ENCODE measurements at places on chromosomes 3 and 15. TPM values are rescaled to one million over a fixed set of nuclear protein-coding genes. Genes with fewer than 3 reads are reported as not detected.
A peak's percentile ranks its signal among the peaks of the same experiment; 100 is the strongest.

GRCh38 chr15:96340348-96340597 is 9.8 kb downstream of the NR2F2 start:
- no peak for DNase-seq

Gene IL5RA
- not detected for total RNA-seq

Gene SEMA6D
- total RNA-seq, result not detected

DNA sequence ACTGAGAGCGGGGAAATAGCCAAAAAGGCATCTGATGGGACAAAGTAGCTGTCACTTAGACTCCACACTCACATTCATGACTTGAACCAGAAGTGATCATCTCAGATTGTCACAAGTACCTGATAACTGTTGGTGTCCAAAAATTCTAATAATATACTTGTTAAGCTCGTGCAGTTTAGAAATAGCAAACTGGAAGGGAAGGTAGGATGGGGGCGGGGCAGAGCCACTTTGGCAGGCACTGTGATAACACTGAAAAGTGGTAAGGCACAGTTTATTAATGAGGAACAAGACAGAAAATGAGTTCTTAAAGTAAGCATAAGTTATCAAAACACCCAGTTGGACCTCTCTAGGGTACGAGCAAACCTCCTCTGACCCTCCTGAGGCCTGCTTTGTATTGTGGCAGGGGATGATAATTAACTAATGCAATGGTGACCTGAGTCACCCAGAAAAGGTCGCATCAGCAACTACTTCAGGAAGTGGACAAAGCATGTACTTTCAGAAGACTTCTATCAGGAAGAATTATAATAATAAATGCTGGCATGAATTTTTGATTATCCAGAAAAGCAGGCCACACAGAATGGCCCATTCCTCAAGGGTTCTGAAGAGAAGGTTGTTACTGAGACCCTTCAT is 54.4 kb downstream of the ADCY5 start:
- DNase-seq, result no peak

GRCh38 chr3:82000773-82001172 is 239.3 kb upstream of the GBE1 start:
- DNase-seq, result no peak

DNA sequence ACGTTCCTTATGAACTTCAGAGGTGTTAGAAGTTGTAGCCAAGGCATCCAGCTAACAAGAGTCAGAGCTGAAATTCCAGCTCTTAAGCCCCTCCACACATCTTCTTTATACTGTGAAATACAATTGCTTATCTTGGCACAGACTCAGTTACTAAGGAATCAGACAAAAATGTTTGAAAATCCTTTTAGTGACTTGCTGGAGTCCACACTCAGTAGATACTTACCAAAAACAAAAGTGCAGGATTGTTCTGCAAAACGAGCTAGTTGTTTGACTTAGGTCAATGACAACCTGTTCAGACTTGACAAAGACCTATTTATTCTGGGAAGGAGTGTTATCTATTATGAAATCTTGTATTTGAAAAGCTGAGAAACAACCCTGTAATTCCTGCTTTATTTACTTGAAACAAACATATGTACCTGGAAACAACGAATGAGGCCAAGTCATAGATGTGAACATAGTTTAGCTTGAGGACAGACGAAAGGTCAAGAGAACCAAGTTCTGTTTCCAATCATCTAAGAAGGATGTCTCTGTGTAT is 38.5 kb downstream of the B3GNT5 start:
- no peak for DNase-seq

DNA sequence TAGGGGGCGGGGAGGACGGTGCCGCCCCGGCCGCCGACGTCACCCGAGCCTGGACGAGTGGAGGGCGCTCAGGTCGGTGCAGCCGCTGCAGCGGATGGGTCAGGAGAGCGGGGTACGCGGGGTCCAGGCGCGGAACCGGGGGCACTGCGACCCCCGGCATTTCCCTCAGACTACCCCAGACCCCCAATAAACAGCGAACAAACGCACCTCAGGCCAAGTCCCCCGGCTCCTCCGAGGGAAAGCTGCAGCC is 78.9 kb downstream of the IQSEC1 start:
- no peak for DNase-seq

DNA sequence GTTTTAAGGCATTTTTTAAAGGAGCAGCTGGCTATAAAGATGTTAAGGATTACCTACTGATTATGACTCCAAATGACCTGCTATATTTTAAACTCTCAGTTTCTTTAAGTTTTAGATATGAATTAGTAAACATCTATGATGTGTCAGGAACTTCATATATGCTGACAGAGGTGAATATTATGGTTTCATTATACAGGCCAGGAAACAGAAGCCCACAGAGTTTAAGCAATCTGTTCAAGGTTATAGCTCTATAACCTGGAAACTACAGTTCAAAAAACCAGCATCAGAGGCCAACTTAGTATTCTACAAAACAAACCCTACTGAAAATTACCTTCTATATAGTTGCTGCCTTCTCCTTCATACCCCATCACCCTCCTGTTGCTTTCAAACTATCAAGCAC is 17.4 kb downstream of the PLSCR4 start:
- no peak for DNase-seq

Gene TRAIP
- 16.1 TPM for total RNA-seq

GRCh38 chr3:113272385-113272779 is 61.0 kb downstream of the BOC start:
- no peak for DNase-seq

DNA sequence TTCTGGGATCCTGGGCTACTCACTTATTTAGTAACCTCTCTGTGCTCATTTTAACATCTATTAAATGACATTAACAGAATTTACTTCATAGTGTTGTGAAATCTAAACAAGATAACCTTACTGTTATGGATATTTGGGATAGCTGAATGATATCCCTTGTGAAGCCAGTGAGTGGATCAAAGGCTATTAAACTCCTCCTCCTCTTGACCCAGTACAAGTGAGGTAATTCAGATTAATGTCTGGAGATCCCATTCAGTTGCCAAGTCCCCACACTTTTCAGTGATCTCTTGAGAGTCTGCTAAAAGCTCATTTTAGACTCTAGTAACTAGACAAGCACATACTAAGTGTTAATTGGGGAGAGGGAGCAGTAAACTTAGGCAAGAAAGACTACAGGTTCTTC is 2.5 kb upstream of the ANKRD28 start:
- DNase-seq, result no peak

DNA sequence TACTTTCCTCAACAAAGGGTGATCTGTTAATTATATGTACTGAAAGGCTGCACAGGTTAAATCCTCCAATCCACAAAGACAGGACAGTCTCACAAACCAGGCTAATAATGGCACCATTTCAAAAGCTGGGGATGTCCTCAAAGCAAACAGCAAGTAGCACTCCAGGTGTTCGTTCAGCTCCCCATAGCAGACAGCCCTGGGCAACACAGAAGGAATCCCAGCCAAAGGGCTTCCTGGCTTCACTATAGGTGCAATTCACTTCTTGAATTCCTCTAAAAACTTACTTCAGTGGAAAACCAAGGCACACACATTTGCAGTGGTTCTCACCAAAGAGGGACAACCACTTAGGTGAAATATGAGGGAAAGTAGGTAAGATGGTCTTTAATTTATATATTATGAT is 166.7 kb downstream of the CTNNB1 start:
- no peak for DNase-seq

- DNase-seq, result no peak
These were observed 4.4 kb upstream of the XIRP1 start for GRCh38 chr3:39196671-39197356.

GRCh38 chr3:165404357-165405027 is 208.3 kb upstream of the SLITRK3 start:
- no peak for DNase-seq

DNA sequence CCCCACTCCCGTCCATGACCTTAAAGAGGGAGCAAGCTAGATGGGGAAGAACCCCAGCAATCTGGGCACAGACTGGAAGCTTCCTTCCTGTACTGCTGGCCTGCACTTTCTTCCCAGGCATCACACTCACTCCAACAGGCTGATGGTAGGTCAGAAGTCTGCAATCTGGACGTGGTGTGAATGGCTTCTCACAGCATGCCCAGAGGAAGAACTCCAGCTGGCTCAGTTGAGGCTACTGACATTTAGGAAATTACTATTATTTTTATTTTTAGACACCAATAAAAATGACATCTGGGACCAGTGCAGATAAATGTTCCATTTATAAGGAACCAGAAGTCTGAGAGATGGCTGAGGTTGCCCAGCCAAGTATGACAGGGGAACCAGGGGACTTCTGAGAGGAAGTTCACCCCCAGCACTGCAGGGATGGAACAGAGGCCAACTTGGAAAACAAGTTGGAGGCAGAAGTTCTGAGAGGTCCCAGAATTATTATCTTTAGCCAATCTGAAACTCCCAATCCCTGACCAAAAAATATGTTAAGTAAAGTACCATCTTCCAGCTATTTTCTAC is 163.8 kb upstream of the CTNNB1 start:
- no peak for DNase-seq

DNA sequence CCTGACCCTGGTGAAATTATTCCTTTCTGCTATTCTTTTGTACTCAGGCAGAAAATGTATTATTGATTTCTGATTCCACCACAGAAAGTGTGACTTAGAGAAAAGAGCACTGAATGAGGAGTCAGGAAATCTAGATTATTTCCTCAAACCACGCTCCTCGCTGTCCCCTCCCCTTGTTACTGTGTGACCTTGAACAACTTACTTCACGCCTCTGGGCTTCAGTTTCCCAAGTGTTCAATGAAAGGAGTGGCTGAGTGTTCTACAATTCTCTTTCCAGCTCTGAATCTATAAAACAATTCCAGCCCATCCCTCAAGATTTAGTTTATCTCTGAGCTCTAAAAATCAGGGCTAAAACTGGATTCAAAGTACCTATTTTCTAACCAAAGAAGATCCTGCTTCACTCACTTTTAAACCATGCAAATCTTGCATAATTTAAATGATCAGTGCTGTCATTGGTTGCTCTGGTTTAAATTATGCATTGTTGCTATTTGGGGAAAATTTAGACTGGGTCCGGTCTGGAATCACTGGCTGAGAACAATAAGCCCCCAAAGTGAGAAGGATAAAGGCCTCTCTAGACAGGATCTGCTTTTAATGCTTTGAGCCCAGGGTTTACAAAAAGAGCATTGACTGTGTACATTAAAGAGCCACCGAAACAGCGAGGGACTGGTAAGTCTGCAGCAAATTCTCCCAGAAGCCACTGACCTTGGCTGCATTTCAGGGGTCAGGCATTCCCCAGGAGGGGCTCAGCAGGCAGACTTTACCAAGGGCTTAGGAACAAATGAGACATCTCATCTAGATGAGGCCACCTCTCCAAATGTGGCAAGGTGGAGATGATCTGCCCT is 3.2 kb downstream of the TNIK start:
- DNase-seq, result no peak

Gene FBXW12
- total RNA-seq, result not detected

Gene NR2E3
- not detected for total RNA-seq

DNA sequence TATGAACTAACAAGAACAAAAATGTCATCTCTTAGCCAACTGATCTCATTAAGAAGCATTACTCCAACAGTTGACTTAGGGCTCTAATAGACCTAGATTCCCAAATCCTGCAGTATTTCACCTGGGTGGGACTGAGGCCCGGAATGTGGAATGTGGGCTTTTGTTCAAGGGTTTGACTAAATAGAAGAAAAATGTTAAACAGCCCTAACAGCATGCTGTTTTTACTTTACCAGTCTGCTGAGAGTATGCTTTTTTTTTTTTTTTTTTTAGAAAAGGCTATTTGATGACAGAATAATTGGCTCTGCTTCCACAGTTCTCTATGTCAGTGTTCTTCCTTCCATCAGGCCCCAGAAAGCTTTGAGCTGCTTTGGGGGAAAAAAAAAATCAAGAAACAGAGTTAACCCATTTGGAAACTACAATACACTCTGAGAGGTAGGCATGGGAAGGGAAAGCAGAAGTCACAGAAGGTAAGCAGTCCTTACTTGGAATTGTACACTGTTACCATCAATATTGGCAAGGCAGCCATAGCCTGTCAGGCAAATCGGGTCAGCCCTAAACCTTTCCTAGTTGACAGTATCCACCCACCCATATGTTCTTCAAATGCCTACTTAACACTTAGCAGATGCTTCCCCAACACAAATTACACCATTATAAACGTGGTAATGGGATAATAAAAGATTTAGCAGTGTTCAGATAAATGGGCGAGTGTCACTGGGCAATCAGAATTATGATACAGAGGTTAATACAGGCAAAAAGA is 224.2 kb downstream of the CNTN3 start:
- no peak for DNase-seq

Gene FGF12
- total RNA-seq, result 4.9 TPM

GRCh38 chr15:27679731-27680471 is 419.2 kb downstream of the OCA2 start:
- no peak for DNase-seq

GRCh38 chr3:109731639-109732473 is 394.5 kb upstream of the DPPA4 start:
- peak; percentile 51 for DNase-seq

- DNase-seq, result no peak
These were observed 95.9 kb upstream of the UNC13C start for GRCh38 chr15:53882311-53882710.

Data from A172 (cell line).